Effector CD4-positive, alpha-beta T cell (primary cell): ENCODE measurements at places on chromosomes 6 and 20.
A peak's percentile ranks its signal among the peaks of the same experiment; 100 is the strongest.

DNA sequence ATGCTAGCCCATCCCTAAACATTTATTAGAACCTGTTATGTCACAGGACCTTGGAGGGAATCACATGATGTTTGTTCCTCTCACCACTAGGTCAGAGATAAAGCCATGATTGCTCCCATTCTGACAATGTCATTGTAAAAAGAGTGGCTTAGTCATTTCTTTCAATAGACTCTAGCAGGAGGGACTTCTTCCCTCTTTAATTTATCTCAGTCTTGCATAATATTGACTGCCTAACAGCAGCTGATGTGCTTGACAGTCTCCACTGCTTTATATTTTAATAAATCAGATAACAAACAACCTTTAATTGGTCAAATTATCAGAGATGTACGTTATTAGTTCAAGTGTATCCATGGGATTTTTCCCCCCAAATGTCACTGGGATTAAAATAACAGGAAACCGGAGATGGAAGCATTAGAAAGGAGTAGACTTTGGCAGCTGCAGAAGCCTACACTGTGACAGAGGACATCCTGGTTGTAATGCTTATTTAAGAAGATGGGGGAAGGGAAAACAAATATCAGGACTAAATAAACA is 39.6 kb downstream of the LAMA4 start:
- DNase-seq, result no peak

- DNase-seq, result no peak
These were observed 50.9 kb downstream of the COL12A1 start for GRCh38 chr6:75154973-75155372.

GRCh38 chr6:112237066-112237465 is 17.3 kb downstream of the LAMA4 start:
- no peak for DNase-seq

GRCh38 chr20:63017076-63017825 is 10.5 kb upstream of the BHLHE23 start:
- no peak for DNase-seq

GRCh38 chr6:119890470-119890869 is 540.9 kb upstream of the MAN1A1 start:
- DNase-seq, result no peak

DNA sequence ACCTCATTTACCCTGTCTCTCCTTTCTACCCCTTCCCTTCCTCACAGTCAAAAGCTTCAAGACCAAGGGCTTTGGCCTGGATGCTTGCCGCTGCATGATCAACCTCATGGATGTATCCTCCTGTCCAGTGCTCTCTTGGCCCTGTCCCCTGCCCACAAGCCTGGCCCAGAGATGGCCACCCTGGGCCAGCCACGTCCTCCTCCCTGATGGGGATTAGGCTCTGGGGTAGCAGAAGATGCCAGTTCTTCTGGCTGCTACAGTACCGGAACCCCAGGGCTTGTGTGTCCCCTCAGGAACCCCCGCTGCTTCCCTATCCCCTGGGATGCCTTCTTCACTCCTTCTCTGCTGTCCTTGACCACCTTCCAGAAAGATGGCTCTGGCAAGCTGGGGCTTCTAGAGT is 22.3 kb downstream of the CAPN11 start:
- DNase-seq, result no peak

DNA sequence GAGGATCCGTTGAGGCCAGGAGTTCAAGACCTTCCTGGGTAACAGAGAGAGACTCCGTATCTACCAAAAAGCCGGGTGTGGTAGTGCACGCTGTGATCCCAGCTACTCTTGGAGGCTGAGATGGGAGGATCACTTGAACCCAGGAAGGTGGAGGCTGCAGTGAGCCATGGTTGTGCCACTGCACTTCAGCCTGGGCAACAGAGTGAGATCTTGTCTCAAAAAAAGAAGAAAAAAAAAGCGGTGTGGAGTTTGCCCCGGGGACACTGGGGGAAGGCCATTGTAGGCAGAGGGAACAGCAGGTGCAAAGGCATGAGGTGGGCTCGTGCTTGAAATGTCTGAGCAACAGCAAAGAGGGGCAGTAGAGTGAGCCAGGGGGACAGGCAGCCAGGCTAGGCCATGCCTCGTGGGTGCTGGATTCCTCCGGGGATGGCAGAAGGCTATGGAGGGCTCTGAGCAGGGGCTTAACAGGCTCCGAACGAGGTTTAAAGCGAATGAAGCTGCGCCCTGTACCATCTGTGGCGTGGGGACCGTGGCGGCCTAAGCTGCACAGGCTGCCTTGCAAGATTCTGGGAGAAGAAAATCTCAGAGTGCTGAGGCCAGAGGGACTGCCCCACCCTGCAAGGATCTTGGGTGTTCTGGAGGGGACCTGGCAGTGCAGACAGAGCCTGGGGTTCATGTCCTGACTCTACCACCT is 36.9 kb upstream of the NOL4L start:
- DNase-seq, result no peak

GRCh38 chr6:144585217-144585814 is 300.2 kb downstream of the UTRN start:
- DNase-seq, result no peak

DNA sequence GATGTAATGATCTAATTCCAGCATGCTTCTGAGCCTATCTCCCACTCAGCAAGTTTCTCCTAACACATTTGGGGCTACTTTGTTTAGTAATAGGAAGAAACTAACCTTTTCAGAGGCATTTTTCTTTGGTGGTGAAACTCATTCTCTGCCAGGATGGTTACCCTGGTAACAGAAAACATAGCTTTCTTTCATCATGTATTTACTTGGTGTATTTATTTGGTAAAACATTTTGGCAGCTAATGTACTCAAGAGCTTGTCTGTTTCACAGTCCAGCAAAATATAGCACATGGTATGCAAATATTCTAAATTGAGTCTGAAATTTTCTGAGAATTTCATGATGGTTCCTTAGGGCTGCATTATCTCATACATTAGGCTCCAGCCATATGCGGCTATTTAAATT is 100.0 kb downstream of the SLC35B3 start:
- DNase-seq, result no peak

GRCh38 chr6:119449331-119450156 is 100.0 kb upstream of the MAN1A1 start:
- DNase-seq, result no peak

GRCh38 chr6:123418071-123418470 is 218.7 kb downstream of the TRDN start:
- no peak for DNase-seq

DNA sequence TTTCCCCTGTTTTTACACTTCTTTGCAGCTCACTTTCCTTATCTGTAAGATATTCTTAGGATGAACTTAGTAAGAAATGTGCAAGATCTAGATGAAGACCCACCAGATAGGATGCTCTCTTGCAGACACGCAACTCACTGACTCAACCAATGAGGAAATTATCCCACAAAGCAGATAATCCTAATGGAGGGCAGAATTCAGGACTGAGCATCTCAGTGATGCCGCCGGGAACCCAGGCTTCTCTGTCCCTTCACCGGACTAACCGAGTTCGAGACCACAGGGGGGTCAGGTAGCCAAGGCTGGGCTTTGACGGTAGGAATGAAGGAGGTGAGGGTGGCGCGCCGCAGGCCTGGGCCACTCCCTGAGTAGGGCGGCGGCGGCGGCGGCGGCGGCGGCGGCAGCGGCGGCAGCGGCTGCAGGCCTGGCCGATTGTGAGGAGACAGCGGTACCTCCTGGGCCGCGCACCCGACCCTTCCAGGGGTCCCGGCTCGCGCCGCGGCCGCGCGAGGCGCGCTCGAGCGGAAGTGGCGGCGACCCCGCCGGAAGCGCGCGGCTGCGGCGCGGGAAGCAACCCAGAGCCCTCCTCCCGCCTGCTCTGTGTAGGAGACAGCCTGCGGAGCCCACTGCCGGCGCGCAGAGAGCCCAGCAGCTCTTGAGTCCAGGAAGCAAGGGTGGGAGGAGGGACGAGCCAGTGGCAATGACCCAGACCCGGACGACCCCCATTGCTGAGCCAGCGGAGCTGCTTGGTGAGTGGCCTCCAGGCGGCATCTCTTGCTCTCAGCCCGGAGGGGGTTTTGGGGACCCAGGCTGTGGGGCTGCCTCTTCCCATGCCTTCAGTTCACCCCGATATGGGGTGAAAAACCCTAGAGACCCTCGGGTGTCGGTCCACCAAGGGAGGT is at the start of gene KHDC1:
KHDC1 (minus strand) TSS at position 526 of the 899 bp plus-strand sequence. CDS start 20,679 bp downstream, outside the sequence.
- DNase-seq, result peak; percentile 33

DNA sequence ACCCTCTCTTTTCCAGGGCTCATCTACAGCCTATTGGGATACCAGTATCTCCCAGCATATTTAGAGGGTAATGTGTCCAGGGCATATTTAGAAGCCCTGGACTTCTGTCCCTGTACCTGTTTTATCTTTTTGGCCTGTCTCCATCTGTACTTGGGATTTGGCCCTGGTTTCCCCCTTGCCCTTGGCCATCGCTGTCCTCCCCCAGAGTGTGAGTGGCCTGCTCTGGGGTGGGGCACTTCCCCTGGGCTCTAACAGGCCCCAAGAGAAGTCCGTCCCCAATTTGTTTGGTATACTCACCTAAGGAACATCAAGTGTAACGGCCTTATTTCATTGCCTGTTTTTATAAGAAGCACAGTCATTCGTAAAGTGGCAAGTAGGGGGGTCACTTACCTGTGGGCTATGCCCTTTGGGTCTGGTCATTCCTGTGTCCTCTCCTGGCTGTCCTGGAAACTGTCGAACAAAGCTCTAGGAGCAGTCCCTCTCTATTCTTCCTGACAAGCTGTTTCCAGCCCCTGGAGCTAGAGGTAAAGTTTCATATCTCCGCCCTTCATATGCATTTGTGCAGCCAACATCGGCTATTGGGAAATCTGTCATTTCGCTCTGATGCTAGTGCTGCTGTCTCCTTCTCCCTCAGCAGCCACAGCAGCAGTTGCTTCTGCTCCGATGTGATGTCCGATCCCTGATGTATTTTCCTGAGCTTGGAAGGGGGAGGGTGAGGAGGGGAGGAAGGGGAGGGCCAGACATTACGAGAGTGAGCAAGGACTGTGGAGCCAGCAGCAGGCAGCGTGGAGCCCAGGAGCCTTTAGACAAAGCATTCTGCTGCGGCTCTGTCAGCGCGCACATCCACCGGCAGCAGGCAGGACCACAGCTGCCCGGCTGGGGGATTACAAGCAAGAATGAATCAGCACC is 83.4 kb downstream of the TCP11 start:
- DNase-seq, result no peak

- no peak for DNase-seq
These were observed 610 bp downstream of the PSORS1C1 start for GRCh38 chr6:31114970-31115849.

DNA sequence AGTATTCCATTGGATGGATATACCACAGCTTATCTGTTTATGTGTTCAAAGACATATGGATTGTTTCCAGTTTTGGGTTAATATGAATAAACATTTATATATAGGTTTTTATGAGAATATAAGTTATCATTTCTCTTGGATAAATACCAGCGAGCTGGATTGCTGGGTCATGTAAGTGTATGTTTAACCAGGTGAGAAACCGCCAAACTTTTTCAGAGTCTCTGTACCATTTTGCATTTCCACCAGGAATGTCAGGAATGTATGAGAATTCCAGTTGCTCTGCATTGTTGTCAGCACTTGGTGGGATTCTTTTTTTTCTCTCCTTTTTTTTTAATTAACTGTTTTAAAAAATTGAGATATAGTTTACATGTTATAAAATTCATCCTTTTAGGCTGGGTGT is 52.1 kb downstream of the PHF20 start:
- DNase-seq, result no peak

GRCh38 chr6:155110721-155111120 is 115.6 kb downstream of the TIAM2 start:
- no peak for DNase-seq

DNA sequence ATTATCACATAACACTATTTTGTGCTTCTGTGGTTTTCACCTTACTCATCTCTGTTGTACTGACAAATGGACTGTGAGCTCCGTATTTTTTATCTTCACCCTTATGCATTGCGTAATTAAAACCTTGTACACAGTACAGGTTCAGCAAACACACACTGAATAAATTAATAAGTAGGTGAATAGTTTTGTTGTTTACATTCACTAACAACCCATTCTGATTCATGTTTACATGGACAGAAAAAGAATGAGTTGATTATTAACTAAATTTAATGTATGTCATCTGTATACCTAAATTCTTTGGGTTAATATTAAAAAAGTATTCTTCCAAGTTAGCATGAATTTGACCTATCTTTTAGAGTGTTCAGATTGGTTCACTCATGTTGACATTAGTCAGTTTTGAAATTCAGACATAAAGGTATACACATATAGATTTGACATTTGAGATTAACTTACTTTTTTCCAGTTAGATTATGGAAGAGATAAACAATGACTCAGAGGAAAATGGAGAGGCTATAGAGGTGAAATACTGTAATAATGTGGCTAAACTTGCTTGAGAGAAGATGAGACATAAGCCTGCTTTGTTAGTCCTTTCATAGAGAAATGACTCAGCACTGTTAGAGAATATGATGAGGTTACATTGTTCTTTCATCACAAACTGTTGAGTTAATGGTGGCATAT is 541.7 kb upstream of the FLRT3 start:
- no peak for DNase-seq

- no peak for DNase-seq
These were observed 132.8 kb downstream of the TAF4 start for GRCh38 chr20:61932711-61933480.

- no peak for DNase-seq
These were observed 735 bp upstream of the MOG start for GRCh38 chr6:29656157-29656556.

DNA sequence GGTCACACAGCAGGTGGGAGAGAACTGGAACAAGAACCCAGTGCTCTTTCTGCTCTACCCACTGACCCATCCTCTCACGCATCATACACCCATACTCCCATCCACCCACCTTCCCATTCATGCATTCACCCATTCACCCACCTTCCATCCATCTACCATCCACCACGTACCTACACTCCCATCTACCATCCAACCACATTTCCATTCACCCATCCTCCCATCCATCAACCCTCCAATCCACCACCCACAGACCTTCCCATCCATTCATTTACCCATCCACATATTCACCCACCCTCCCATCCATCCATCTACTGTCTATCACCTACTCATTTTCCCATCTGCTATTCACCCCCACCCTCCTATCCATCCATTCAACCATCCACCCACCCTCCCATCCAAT is 17.2 kb upstream of the RSPO4 start:
- DNase-seq, result no peak

GRCh38 chr6:126094411-126094810 is 108.1 kb downstream of the TRMT11 start:
- no peak for DNase-seq

DNA sequence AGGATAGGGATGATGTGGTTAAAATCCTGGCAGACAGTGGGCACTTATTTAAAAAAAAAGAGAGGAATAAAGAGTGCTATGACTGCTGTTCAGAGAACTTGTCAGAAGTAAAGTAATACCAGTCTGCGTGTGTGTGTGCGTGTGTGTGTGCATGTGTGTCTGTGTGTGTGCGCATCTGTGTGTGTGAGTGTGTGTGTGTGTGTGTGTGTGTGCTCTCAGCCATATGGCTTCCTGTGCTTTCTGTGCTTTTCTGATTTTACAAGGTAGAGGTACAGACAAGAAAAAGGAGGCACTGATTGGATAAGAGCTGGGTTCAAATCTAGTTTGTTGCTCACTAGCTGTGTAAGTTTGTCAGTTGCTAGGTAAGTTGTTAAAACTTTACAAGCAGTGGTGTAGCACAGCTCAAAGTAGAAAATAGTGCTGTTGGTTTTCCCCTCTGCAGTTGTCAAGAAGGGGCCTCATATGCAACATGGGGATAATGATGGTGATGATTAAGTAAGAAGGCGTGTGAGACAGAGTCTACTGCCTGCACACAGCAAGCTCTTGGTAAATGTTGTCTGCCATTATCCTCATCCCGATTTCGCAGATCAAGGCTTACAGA is 155.3 kb upstream of the ZNF217 start:
- DNase-seq, result no peak
